ENCODE measurements at places on chromosomes 12 and 14. TPM values are rescaled to one million over a fixed set of nuclear protein-coding genes. Genes with fewer than 3 reads are reported as not detected.

- no peak for DNase-seq
Measured at GRCh38 chr14:62956413-62956812, 88.8 kb downstream of the KCNH5 start.

- peak; percentile 32 for DNase-seq
Measured at GRCh38 chr12:131833896-131834641, 5.9 kb downstream of the MMP17 start.

DNA sequence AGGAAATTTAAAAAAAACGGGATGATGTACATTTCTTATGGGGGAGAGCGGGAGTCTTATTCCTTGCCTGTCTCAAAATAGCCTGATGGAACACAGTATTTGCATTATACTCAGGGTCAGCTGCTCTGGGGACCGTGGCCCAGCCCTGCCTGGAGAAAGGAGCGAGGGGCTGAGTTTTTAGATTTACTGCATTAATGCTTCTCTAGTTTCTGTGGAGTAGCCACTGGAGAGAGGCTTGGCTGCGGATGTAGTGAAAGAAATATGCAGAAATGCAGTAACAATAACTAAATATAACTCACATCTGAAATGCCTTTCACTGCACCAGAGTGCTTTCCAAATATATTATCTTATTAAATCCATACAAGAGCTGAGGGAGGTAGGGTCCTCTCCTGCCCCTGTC lies 87.6 kb upstream of the MAP1LC3B2 start:
- DNase-seq = no peak

- DNase-seq = no peak
Measured at GRCh38 chr12:112602150-112602549, 183.4 kb downstream of the PTPN11 start.

DNA sequence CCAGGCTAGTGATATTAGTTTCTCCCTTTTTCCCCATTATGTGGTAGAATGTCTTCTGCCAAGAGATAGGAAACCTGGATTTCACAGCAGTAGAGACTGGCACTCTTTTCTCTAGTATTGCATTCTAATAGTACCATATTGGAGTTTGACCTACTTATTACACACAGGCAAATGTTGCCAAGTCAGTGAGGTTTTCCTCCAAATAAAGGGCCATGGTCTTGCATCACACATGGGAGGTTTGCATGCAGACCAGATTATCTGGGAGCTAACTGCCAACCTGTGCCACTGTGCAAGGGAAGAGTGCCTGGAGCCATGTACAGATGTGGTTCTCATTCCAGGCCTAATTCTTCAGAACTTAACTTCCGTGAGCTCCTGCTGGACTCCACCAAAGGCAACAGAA lies 113.3 kb downstream of the ANO6 start:
- DNase-seq = peak; percentile 53

DNA sequence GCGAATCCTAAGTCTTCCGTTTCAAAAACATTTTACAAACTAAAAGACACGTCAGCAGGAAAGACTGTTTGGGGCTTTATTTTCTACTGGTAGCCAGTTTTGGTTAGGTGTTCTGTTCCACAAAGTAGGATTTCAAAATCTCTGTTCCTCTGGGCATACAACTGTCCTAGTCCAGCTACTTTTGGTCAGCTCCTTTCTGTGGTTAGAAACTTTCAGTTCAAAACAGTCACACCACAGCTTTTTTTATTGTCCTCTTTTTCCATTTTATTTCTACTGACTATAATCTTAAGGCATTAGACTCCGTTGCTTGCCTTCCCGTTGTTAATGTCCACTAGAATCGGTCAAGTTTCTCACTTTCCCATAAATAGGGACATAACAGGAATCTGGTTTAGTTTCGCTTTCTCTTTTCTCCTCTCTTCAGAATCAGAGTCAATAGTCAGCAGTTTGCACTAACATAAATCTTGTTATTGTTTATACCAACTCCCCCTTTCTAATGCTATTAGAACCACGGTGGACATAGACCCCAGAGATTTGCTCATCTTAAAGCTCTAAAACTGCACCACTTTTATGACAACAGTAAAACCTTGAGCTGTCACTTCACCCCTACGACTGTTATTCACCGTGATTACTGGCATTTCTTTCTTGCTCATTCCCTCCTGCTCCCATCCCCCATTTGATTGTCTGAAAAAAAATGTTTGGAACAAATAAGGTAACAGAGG lies 41.5 kb upstream of the NPAS3 start:
- peak; percentile 39 for DNase-seq

DNA sequence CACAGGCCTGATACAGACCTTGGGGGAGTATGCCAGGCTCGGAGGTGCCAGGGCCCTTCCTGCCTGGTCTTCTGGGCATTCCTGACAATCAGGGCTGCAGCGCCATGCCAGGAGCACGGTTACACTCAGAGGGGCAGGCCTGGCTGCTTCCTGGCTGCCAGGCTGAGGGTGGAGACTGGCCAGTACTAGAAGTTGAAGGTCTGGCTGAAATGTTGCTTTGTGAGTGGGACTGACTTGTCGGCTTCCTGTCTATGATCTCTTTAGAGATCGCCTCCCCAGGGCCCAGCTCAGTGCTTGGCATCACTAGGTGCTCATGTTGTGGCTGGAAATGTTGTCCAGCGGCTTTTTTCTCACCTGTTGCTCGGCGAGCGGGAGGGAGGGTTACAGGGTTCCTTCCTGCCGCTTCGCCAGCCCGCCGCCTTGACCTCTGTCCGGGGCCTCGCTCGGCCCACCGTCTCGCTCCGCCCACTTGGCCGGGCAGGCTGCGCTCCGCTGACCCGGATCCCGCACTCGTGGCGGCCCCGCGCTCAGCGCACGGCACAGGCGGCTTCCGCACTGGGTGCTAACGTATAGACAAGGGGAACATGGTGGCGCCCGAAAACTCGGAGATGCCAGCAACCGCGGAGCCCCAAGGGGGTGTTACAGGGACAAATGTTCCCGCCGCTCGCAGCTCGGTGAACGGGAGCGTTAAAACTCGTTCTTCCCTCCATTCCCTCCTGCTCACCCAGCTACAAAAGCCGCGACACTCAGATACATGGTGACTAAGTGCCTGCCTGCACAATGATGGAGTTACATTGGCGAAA lies 32.6 kb downstream of the PAPLN start:
- DNase-seq = peak; percentile 35

DNA sequence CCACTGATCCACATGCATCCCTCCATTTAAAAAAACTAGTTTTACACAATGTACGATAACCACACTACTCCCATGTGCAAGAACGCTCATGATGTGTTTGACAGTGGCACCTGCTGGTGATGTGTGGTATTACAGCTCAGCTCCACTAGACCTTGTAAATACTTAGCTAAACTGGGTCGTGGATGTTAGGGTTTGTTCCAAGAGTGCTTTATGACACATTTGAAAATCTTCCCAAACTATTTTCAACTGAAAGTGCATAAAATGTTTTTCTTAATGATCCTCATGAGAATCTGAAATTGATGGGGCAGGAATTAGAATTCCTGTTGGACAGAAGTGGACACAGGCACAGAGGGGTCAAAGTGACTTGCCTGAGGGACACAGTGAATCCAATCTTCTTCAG lies 99.2 kb downstream of the SCARB1 start:
- peak; percentile 88 for DNase-seq

- peak; percentile 80 for DNase-seq
Measured at GRCh38 chr12:124390442-124391097, 95.7 kb downstream of the RFLNA start.

- no peak for DNase-seq
Measured at GRCh38 chr14:77892890-77893484, 93.1 kb downstream of the ADCK1 start.

SPATA7 gene
- total RNA-seq = 20.0 TPM

GRCh38 chr12:75865315-75865714 lies 166.3 kb downstream of the PHLDA1 start:
- DNase-seq = no peak

ANO2 gene
- total RNA-seq = not detected

C12orf76 gene
- total RNA-seq = 11.9 TPM

MAP3K9 gene
- total RNA-seq = 0.33 TPM

GRCh38 chr14:89384023-89384422 lies 33.0 kb downstream of the FOXN3 start:
- no peak for DNase-seq

DNA sequence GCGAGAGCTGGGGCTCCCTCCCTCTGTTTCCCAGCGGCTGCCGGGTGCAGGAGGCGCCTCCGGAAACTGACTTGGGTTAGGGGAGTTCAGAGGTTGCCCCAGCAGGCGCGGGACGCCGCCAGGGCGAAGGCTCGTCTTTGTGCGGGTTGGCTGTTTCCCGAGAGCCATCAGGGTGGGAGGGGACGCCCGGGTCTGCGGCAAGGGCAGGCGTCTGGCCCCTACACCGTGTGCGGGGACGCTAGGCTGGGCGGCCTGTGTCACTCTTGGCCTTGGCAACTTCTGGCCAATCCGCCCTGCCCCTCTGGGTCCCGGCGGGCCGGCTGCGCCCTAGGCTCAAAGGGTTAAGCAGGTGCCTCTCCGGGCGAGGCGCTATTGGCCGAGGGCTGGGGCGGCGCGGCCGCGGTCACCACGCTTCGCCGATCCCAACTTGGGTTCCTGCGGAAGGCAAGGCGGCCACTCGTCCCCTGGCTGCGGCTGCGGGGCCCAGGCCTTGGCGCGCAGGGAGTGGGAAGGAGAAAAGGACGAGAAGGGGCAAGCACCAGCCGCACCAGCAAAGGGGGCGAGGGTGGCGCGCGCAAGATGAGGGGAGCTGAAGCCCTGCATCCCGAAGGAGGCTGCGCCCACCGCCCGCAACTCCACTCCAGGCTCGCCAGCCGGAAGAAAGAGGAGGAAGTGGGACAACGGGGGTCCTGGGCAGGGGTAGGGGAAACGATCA lies 5.6 kb upstream of the NPAS3 start:
- no peak for DNase-seq

- DNase-seq = peak; percentile 39
Measured at GRCh38 chr12:51932218-51933076, 19.1 kb upstream of the ACVR1B start.

DNA sequence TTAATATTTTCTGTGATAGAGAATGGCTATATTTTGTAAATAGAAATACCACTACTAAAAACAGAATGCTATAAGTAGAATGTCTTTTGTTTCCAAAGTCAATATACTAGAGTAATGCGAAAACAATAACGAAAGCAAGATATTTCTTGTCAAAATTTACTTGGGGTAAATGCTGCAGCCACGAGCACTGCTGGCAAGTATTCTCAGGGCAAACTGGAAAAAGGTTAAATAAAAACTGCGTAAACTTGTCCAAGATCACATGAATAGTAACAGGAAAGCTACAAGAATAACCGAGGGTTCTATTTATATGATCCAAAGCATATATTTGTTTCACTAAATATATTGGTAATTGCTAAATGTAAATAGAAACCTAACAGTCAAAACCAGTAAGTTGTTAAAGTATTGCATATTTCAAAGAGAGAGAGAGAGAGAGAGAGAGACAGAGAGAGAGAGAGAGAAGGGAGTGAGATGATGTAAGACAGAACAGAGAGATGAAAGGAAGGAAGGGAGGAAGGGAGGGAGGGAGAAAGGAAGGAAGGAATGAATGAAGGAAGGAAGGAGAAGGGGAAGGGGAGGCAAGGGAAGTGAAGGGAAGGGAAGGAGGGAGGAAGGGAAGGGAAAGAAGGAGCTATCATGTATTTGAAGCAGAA lies 231.7 kb downstream of the KCNC2 start:
- no peak for DNase-seq

- no peak for DNase-seq
Measured at GRCh38 chr12:73947326-73948026, 590.2 kb upstream of the ATXN7L3B start.

DNA sequence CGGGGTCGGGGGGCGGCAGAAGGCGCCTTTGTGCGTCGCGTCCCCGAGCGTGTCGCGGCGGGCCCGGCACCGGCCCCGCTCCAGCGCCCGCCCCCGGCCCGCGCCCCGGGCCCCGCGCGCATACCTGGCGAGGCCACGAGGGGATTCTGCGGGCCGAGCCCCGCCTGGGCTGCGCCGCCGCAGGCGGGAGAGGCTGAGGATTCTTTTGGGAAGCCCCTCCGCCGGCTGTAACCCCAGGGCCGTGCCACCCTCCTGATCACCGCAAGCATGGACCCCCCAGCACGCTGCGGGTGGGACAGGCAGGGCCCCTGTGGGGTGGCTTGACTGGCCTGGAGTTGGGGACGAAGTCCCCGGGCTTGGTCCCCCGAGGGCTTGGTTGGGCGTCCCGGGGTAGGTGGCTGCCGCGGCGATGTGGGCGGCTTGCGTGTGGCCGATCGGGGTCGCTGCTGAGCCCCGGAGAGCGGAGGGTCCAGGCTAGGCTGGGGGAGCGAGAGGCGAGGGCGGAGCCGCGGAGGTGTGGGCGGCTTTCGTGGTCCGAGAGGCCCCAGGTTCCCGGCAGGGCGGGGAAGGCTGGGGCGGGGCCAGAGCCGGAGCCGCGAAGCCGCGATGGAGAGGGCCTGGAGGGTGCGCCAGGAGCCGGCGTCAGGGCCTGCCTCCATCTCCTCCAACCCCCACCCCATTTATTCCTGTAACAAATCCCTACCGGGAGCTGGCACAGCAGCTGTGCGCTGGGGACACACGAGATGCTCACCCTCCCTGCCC lies 28.4 kb upstream of the GPR132 start:
- peak; percentile 54 for DNase-seq

SLC4A8 gene
- 4.7 TPM for total RNA-seq

SPRYD4 gene
- 2.3 TPM for total RNA-seq

DNA sequence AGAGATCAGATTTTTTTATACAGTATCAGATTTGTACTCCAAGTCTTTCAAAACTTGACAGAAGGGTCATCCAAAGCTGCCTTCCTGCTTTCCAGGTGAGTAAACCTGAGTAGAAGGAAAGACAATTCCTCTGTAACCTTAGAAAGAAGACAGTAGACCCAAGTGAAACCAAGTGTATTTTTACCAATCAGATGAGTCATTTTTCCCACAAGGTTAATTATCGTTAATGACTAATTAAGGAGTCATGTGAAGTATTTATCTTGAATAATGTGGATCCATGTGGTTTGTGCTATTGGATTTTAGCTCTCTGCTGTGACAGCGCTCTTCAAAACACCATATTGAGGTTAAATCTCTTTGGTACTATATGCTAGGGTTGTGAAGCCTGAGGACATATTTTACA lies 74.0 kb upstream of the PELI2 start:
- DNase-seq = no peak

- DNase-seq = no peak
Measured at GRCh38 chr12:49622501-49623141, 740 bp upstream of the PRPF40B start.

- no peak for DNase-seq
Measured at GRCh38 chr12:63912651-63913050, 68.2 kb downstream of the SRGAP1 start.

DNA sequence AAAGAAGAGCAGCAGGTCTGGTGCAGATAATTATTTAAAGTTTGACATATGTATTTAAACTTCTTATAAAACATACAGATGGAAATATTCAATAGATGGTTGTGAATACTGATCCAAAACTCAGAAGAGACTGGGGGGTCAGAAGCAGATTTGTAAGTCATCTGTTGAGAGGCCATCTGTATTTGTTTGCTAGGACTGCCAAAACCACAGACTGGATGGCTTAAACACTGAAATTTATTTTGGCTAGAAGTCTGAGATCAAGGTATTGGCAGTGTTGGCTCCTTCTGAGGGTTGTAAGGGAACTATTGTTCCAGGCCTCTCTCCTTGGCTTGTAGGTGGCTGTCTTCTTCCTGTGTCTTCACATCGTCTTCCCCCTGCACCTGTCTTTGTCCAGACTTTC lies 153.9 kb downstream of the LRRK2 start:
- peak; percentile 4 for DNase-seq

- peak; percentile 69 for DNase-seq
Measured at GRCh38 chr14:92846162-92846897, 52.2 kb downstream of the GOLGA5 start.
